ENCODE measurements at places on chromosomes 3 and 15.
A peak's percentile ranks its signal among the peaks of the same experiment; 100 is the strongest.

- no peak for DNase-seq
These were observed 132.6 kb upstream of the MEF2A start for GRCh38 chr15:99433026-99433756.

DNA sequence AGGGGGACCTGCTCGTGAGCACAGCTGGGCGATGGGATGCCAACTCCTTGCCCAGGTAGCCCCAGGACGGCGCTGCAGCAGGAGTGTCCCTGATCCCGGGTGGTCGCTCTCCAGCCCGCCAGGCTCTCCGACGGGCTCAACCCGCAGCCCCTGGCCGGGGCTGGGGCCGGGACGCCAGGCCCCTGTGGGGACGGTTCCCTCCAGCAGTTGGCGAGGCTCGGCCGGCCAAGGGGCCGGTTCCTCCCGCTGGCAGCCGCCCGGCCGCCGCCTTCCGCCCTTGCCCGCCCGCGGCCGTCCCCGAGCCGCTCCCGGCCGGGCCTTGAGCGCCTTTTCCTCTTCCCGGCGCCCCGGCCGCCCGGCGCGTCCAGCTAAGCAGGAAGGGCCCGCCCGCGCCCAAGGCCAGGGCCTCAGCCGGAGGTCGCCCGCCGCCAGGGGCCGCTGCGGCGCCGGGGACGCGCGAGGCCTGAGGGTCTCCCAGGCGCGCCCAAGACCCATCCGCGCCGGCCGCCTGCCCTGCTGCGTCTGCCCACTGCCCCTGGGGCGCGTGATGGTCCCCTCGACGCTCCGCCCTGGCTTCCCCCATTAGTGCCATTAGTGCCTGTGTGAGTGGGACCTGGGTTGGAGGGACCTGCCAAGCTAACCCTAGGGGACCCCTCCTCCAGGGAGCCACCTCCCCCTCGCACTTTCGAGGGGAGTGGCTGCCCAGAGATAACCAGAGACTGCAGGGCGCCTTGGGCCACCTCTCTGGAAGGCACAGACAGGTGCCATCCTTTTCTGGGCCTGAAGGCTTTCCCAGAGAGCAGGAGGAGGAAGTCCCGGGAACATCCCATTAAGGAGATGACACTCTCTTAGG, 106.4 kb downstream of the FBLN2 start:
- DNase-seq: no peak

GRCh38 chr15:25092661-25093060, 137.9 kb downstream of the SNRPN start:
- no peak for DNase-seq

DNA sequence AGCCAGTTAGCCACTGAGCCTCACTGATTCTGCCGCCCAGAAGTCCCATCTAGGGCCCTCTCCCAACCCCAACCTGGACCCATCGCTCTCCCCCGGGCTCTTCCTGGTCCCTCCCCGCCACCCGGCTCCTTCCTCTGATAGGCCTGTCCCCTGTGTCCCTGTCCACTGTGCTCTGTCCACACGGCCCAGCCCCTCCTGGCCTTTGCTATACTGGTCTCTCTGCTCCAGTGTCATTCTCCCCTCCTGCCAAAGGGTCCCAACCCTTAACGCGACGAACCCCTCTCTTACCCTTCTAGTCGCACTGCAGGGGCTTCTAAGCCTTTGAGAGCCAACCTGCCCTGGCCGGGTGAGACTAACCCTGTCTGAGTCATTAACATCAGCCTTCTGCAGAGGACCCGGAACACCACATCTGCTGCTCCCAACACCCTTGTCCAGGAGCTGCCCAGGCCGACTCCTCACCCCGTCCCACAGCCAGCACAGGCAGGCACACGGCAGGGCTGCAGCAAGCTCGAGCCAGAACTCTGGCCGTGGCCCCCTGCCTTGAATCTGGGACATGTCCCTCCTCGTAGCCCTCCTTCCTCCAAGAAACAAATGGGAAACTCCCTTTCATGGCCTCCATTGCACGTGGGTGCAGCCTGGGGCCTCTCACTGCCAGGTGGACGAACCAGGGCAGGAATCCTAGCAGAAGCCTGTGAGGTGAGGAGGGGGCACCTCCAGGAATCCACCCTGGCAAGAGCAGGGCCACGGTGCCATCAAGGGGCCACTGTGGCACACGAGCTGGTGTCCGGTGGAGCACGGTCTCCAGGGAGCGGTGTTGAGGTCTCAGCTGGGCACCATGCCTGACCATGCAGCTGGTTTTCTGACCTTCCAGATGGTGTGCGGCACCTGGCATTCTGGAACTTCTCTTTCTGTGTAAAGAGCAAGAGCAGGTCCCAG, 140.9 kb upstream of the IQSEC1 start:
- no peak for DNase-seq

DNA sequence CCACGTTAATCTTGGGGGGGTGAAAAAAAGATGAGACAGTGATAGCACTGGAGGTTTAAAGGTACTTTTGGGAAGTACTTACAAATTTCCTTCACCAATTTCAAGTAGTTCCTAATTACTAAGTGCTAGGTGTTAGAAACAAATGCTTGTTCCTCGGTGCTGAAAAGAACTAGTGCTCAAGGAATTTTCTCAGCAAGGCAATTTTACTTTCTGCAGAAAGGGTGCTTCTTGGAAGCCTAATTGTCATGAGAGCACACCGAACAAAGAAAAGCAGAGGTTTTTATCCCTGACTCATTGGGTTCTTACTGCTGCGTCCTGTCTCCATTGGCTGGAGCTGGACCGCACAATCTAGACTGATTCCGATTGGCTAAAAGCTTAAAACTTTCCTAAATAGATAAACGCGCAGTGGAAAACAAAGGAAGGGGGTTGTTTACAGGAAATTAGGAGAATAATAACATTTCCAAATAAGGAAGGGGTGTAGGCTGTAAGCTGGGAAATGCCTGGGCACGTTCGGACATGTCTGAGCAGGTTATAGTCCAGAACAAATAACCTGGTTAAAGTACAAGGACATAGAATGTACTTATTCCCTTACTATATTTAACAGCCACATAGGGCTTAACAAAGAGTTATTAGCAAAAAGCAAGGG, 49.6 kb downstream of the CHD2 start:
- DNase-seq: no peak

DNA sequence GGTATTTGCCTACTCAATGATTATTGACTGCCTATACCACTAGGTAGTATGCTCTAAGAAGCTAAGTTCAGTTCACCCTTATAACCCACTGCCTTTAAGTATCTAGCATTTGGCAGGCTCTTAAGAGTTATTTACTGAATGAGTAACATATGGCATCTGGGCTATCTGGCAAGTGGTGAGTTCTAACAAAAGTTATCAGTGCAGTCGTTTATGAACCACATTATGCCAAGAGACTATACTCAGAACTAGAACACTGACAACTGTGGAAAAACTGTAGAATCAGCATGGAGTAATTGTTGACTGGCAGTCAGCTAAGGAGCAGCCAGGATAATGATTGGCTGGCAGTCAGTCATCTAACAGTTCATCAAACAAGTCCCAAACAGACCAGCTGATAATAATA, 25.8 kb downstream of the RAF1 start:
- no peak for DNase-seq

DNA sequence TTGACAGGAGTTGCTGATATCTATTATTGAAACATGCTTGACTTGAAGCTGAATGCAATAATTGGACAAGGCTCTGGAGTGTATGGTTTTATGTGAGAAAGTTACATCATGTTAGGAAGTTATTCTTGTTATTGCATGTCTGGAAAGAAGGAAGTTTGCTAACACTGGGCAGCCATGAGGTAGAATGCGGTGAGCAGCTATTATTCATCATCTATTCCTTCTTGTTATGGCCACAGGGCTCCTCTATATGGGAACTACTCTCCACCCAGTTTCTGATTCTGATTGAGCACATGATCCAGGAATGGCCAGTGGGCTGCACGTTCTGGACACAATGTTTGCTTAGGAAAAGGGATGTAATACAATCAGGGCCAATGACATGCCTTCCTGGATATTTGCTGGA, 37.8 kb upstream of the SCN5A start:
- DNase-seq: no peak

DNA sequence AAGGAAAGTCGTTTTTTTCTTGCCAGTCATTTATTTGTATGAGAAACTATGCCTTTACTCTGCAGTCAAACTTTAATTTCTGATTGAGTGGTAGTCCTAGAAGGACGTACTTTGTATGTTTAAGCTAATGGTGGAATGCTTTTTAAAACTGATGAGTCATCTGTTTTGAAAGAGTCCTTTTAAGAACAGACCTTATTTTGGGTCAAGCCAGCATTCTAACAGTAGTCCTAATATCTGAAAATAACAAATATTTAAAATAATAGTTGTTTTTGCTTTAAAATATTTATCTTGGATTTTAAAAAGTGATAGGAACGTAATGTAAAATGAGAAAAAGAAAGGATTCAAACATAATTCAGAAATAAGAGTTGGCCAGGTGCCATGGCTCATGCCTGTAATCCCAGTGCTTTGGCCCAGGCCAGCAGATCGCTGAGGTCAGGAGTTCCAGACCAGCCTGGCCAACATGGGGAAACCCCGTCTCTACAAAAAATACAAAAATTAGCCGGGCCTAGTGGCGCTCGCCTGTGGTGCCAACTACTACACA, 1.3 kb upstream of the LRRC58 start:
- no peak for DNase-seq

DNA sequence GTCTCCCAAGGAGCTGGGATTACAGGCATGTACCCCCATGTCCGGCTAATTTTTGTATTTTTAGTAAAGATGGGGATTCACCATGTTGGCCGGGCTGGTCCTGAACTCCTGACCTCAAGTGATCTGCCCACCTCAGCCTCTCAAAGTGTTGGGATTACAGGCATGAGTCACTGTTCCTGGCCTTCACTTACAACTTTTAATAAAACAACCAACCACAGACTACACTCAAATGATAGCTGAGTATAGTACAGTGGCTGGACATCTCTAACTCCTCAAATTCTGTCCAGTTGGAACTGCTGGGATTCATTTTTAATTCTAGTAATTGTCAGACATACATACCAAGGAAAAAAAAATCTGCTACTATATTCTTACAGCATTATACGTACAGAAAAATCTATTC, 71.0 kb downstream of the PBRM1 start:
- DNase-seq: no peak

GRCh38 chr3:34012102-34012461, 213.7 kb downstream of the PDCD6IP start:
- no peak for DNase-seq

DNA sequence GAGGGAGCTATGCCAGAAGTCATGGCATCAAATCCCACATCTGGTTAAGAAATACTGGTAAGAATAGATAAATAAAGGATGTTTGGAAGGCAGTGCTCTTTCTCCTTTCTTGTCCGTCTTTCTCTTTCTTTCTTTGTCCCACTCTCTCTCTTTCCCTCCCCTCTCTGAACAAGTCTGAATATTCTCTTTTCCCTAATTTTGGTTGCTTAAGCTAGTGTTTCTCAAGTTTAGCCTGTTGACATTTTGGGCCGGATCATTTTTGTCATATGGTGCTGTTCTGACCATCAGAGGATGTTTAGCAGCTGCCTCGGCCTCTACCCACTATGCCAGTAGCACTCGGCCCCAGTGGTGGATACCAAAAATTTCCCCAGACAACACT, 405.3 kb upstream of the C2CD4B start:
- no peak for DNase-seq

DNA sequence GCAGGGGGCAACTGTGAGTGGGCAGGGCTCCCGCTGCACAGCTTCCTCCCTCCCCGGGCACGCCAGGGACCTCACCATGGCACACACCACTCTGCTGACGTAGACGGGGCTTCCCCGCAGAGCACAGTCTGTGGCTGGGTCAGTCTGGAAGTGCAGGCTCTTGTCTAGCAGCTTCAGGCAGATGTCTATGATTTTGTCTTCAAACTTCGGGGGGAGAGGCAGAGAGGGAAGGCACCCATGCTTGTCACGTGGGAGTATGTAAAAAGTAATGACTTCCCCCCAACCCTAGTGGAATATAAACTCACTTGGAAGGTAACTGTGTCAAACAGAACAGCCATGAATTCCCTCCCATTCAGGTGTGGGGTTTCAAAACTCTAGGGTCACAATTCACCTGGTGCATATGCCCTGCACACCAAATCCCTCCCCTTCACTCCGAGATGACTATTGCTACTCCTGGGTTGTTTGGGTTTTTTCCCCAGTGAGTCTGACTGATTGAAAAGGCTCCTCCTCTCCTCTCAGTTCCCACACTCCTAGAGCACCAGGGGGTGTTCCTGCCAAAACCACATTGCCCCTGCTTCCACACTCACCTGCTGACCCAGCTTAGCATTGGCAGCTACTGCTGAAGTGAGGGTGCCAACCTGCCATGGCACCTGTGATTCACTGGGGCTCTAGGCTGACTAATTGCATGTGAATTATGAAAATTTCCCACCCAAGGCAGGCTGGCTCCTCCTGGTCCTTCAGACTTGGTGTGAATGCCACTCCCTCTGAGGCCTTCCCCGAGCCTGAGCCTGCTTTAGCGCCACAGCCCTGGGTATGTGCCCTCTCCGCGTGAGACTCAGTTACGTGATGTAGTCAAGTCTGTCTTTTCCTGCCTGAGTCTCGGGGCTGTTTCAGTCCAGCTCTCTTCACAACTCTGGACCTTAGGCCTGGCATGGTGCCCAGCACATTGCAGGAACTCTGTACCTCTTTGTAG, 13.0 kb downstream of the TGM5 start:
- DNase-seq: no peak

- DNase-seq: no peak
These were observed 511.7 kb downstream of the NTRK3 start for GRCh38 chr15:87744815-87745214.

GRCh38 chr15:64029633-64030032, 16.7 kb downstream of the DAPK2 start:
- DNase-seq: no peak

- peak; percentile 72 for DNase-seq
These were observed 7.1 kb downstream of the CPN2 start for GRCh38 chr3:194344012-194344411.

DNA sequence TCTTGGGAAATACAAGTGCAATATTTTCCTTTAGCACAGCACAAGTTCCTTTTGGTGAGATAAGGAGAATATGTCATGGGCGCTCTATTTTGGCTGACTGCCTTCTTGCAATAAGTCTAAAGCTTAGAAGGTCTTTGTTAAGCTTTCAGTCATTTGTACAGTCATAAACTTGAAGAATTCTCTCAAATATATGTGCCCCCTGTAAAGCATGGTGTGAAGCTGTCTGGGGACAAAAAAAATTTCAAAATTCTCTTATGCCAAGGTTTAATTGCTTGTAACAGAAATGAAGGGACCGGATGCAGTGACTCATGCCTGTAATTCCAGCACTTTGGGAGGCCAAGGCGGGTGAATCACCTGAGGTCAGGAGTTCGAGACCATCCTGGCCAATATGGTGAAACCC, 21.7 kb upstream of the ARID3B start:
- no peak for DNase-seq

DNA sequence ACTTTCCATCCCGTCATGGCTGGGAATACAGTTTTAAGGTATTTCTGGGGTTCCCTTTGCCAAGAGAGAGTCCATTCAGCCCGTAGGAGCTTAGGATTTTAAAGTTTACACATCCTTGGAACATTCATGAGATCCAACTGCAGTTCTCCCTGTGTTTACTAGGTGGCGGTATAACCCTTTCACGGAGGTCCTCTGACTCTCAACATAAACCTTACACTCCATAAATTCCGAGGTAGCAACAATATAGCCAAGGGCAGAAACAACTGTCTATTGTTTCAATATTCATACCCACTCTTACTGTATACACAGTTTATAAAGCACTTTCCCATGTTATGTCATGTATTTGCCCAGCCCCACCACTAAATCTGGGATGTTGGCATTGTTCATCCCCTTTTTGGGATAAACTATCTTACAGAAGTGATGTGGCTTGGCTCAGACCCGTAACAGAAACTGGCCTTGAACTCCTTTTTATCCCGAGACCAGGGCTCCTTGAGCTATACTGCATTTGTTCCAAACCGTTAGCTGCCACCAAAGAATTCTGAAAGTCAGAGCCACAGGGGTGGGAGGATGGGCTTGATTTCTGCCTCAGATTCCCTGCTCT, 69.2 kb upstream of the COL6A5 start:
- DNase-seq: no peak

GRCh38 chr3:15647611-15648167, 46.1 kb downstream of the BTD start:
- DNase-seq: peak; percentile 16

Data from activated T-cell treated with anti-CD3 and anti-CD28 coated beads for 1 hour (primary cell).